ENCODE measurements at places on chromosomes 2 and 18.

- no peak for DNase-seq
These were observed 380.2 kb downstream of the TXNL1 start for GRCh38 chr18:56258178-56258577.

DNA sequence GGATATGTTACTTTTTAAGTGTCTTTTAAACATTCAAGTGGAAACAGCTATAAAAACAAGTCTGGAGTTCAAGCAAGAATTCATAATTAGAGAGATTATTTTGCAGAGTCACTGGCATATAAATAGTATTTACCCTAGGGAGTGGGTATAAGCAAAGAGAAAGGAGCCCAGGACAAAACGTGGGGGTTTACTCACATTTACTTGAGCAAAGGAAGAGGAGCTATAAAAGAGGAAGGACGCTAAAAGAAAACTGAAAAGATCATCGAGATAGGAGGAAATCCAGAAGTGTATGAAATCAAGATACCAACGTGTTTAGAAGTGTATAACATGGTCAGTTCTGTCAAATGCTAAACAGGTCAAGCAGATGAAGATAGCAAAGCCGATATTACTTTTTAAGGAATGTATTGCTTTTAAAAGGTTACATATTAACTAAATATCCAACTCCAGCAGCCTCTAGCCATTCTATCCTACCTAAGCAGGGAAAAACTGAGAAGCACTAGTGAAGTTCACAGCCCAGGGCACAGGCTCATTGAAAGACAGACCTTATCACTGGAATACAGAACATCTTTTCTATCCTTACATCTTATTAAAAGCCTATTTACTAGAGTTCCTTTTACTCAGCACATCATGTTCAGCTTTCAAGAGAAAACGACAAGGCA is 8.6 kb downstream of the KANSL1L start:
- no peak for DNase-seq

GRCh38 chr2:234373060-234373459 is 123.8 kb downstream of the ARL4C start:
- DNase-seq: no peak

DNA sequence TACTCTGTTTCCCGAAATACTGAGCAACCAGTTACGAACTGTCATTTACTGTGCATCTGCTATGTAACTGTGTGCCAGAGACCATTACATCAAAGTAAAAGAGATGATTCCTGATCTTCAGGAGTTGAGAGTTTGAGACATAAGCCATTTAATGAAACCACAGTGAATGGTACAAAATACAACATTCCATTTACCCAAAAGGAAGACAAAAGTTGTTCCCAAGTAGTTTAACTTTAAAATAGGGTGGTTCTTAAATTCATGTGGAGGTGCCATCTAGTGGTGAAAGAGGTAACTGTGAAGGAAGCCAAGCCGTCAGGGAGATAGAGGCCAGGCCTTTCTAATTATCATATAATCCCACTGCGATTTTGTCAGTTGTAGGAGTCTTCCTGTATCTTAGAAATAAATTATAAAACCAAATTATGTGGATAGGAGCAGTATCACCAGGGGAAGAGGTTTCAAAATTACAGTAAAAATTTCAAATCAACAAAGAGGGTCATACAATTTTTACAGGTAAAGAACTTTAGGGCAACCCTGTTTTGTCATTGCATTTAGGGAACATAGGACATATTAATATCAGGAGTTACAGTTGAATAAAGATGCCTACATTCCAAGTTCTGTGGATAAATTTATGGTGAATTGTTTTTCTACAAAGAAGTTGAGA is 67.7 kb downstream of the EPAS1 start:
- DNase-seq: peak; percentile 59

- DNase-seq: no peak
These were observed 534.6 kb upstream of the TMEFF2 start for GRCh38 chr2:192729369-192729768.

DNA sequence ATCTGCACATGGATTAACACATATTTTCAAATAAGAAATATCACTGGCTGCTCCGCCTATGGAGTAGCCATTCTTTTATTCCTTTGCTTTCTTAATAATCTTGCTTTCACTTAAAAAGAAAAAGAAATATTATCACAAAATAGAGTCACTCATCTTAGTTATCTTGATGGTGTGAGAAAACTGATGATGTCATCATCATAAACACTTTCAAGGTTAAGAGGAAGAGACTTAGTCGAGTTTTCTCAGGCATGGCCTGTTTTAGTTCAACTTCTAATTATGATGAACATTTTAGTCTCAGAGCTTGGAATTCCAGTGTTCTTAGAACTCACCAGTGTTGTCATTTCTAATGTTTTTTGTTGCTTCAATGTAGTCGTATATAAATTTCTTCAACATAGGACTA is 506.1 kb downstream of the PTPRM start:
- no peak for DNase-seq
